ENCODE measurements at places on chromosomes 16 and 17. TPM values are rescaled to one million over a fixed set of nuclear protein-coding genes. Genes with fewer than 3 reads are reported as not detected.

DNA sequence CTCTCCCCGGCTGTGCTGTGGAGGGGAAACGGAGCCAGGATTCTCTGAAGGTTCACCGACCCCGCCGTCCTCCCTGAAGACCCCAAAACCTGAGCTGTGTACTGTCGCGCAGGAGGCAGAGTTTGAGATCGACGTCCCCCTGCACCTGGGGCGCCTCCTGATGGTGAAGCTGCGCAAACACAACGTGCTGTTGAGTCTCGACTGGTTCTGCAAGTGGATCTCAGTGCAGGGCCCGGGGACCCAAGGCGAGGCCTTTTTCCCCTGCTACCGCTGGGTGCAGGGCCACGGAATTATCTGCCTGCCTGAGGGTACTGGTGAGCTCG, 62.6 kb upstream of the TEKT1 start:
- no peaks in the 10 kb centered on the region for H3K36me3 ChIP-seq
- peaks cover 22% of the 10 kb centered on the region for H3K27me3 ChIP-seq
- DNase-seq = peak; percentile 45
- H3K4me1 ChIP-seq = no peaks in the 10 kb centered on the region
- no peak overlapping the region for H3K27ac ChIP-seq
- no peak overlapping the region for H3K4me3 ChIP-seq

DNA sequence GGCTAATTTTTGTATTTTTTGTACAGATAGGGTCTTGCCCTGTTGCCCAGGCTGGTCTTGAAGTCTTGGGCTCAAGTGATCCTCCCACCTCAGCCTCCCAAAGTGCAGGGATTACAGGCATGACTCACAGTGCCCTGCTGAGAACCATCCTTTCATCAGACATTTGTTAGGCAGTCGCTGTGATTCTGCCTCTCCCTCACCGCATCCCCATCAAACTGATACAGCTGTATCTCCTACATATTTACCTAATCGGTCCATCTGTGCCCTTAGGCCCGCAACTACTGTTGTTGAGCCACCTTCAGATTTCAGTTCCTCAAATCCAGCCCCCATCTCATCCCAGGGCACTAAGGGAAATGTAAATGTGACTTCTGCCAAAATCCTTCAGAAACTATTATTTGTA, 2.0 kb upstream of the SLC43A2 start:
- no peak overlapping the region for H3K27ac ChIP-seq
- DNase-seq = no peak
- no peaks in the 10 kb centered on the region for H3K36me3 ChIP-seq

Gene PLXDC1
- 3.3 TPM for total RNA-seq

Gene KRT40
- total RNA-seq = not detected

DNA sequence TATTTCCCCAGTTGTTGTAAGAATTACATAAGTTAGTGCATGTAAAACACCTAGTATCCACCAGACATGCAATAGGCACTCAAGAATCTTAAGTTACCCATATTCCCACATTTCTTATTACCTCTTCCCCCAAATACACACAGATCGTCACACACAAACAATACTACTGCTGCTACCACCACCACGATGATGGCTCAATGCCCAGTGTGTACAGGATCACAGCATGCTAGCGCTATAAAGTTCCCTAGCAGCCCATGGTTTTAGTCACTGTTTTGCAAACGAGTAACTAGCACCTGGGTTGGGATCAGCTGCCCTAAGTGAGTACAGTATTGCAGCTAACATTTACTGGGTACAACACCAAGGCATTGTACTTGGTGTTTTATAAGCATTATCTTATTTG, 411.7 kb downstream of the UTP18 start:
- H3K36me3 ChIP-seq = no peaks in the 10 kb centered on the region
- no peaks in the 10 kb centered on the region for H3K27me3 ChIP-seq
- no peak overlapping the region for H3K4me3 ChIP-seq

DNA sequence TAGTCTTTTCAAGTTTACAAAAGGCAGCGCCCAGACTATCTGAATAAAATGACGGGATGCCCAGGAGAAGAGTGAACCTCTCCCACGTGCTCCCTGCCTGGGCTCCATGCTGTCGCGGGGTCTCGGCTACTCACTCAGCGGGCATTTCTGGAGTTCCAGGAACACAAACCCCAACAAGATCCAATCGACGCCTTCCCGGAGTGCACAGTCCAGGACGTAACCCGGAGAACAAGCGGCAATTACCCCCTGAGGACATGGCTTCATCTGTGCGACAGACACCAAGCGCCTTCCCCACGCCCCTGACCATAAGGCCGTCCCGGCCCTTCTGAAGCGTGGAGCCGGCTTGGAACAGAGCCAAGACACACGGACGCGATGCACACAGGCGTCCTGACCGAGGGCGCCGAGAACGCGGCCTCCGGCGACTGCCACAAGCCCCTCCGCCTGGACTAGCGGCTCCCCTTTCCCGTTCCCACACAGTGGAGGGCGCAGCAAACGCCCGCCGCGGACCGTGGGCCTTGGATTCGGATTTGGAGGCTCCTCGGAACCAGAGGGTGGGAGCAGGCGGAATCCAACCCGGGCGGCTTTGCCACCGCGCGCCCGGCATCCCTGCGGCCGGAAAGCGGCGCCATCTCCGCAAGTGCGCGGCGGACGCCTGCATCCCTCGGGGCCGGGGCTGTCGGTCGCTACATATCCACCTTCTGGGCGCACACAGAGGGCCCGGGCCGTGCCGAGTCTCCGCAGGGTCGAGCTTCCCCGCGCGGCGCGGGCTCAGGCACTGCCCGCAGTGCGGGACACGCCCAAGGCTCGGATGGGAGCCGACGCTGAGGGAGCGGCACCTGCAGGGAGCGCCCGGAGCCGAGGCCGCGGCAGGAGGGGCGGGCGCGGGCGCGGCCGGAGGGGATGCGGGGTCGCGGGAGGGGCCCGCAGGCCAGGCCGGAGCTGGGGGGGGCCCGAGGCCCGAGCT, 725 bp downstream of the ABCA3 start:
- H3K4me3 ChIP-seq = peak overlapping the region; percentile 77
- DNase-seq = peak; percentile 56

DNA sequence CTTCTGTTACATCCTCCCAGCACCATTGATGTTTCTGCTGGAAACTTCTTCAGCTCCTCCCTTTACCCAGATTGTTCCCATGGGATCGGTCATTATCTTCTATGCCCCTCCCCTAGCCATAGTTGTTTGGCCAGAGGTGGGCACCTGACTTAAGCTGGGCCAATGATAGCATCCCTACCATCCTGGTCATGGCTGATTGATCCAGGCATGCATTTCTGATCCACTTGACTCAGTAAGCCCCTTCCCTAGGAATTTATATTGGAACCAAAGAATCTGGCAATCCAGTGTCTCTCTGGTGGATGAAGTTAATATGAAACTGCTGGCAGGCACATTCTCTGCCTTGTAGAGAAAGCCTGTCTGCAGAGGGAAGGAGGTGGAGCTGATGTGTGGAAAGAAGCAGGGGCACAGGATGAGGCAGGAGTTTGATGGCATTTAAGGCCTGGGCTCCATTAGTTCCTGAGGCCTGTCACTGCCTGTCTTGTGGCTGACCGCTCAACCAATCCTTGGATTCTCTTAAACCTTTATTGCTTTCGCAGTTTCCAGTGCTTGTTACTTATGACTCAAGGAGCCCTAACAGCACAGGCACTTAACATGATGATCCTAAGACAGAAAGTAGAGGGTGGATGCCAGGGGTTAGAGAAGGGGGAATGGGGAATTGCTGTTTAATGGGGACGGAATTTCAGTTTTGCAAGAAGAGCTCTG, 152.4 kb downstream of the ABCC12 start:
- no peak overlapping the region for H3K27ac ChIP-seq
- no peak for DNase-seq
- H3K36me3 ChIP-seq = no peaks in the 10 kb centered on the region
- H3K4me3 ChIP-seq = no peak overlapping the region
- H3K4me1 ChIP-seq = no peaks in the 10 kb centered on the region
- H3K27me3 ChIP-seq = no peaks in the 10 kb centered on the region

- no peaks in the 10 kb centered on the region for H3K27me3 ChIP-seq
- H3K4me1 ChIP-seq = no peaks in the 10 kb centered on the region
- no peak overlapping the region for H3K27ac ChIP-seq
- no peak for DNase-seq
- H3K36me3 ChIP-seq = no peaks in the 10 kb centered on the region
Observed at GRCh38 chr16:7605812-7606211, 273.2 kb downstream of the RBFOX1 start.

Gene DHX40
- 20.8 TPM for total RNA-seq

Gene SRCIN1
- 0.34 TPM for total RNA-seq

GRCh38 chr17:55421179-55421934, at the start of gene MMD:
Gene MMD, minus strand, starts transcription at chr17:55421835. Its CDS starts 140 bp downstream, at chr17:55421695.
- peaks cover 21% of the 10 kb centered on the region for H3K27me3 ChIP-seq
- peak within 1 kb of the TSS; percentile 99 for H3K27ac ChIP-seq
- DNase-seq = no peak
- H3K36me3 ChIP-seq = peaks cover 38% of the 10 kb centered on the region
- H3K4me1 ChIP-seq = peaks cover 46% of the 10 kb centered on the region

DNA sequence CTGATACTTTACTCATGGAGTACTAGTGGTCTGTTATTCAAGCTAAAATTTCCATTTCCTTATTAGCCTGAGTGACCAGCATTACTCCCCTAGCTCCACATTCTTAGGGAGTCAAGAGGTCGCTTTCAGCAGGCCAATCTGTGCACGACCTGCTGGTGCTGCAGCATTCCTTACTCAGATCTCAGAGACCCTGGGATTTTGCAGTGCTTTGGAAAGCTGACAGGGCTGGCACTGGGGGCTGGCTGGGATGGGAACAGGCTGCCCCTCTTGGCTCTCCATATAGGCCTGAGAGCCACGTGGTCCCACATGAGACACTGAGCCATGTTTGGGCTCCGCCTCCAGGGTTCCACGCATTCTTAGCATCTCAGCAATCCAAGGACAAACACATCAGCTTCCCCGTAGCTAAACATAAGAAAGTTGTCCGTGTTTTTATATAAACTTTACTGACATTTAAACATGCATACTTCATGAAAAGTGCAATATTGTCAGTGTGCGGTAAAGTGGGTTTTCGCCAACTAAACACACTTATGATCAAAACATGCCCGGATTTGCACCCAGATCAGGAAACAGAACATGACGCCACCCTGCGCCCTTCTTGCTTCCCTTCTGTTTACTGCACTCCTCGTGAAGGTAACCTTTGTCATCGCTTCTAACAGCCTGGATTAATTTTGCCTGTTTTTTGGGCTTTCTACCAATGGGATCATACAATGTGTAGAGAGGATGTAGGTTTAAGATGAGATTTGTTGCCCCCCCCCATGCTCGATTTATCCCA, 254.5 kb upstream of the CACNG5 start:
- no peak overlapping the region for H3K4me3 ChIP-seq
- DNase-seq = no peak
- peaks cover 9% of the 10 kb centered on the region for H3K4me1 ChIP-seq
- H3K36me3 ChIP-seq = peaks cover 41% of the 10 kb centered on the region

GRCh38 chr17:50905460-50905803, 39.3 kb upstream of the TOB1 start:
- no peak overlapping the region for H3K4me3 ChIP-seq
- DNase-seq = no peak
- H3K36me3 ChIP-seq = no peaks in the 10 kb centered on the region
- H3K27ac ChIP-seq = peak overlapping the region; percentile 47
- H3K4me1 ChIP-seq = peaks cover 60% of the 10 kb centered on the region

DNA sequence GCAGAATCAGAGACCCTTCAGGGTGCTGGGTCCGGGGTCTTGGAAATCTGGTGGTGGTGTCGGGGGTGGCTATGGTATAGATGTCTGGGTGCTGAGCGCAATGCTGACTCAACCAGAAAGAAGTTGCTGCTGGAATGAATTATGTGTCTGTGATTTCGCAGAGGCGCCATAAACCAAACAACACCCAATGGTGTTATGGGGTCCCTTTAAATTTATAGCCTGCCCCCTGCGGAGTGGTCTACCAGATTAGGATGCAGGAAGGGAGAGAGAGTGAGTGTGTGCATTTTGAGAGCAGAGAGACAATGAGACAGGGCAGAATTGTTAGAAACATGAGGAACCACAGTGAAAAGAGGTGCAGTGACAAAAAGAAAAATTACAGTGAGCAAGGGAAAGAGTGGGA, 100.7 kb upstream of the CDH11 start:
- no peaks in the 10 kb centered on the region for H3K4me1 ChIP-seq
- H3K27me3 ChIP-seq = no peaks in the 10 kb centered on the region
- no peaks in the 10 kb centered on the region for H3K36me3 ChIP-seq
- H3K4me3 ChIP-seq = no peak overlapping the region
- DNase-seq = no peak

DNA sequence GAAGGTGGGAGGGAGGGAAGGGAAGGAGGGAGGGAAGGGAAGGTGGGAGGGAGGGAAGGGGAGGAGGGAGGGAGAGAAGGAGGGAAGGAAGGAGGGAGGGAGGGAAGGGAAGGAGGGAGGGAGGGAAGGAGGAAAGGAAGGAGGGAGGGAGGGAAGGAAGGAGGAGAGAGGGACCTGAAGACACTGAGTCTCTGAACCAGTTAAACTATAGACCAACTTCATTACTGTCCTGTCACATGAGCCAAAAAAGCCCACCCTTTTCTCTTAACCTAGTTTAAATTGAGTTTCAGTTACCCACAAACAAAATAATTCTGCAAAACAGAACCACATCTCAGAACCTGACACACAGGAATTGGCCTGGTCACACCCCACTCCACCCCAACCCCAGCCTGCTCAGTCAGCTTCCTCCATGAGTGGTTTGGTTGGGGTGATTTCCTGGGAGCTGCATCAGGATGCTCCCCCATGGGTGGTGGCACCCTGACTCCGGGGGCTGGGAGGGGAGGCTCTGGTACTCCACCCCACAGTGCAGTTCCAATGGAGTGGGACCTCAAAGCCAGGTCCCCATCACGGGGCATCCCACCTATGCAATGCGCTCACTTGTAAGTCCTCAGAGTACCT, 4.7 kb upstream of the PRR29 start:
- H3K36me3 ChIP-seq = no peaks in the 10 kb centered on the region
- peaks cover 28% of the 10 kb centered on the region for H3K27me3 ChIP-seq
- peak overlapping the region; percentile 16 for H3K4me3 ChIP-seq
- H3K4me1 ChIP-seq = peaks cover 62% of the 10 kb centered on the region

DNA sequence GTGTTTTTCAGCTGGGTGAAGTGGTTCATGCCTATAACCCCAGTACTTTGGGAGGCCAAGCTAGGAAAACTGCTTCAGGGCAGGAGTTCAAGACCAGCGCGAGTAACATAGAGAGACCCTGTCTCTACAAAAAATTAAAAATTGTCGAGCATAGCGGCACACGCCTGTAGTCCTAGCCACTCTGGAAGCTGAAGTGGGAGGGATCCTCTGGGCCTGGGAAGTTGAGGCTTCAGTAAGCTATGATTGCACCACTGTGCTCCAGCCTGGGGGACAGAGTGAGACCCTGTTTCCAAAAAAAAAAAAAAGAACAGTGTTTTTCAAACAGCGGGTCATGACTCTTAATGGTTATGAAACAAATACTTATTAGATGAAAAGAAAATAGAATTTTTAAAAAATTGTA, 2.3 kb upstream of the CYTH1 start:
- H3K4me3 ChIP-seq = peak overlapping the region; percentile 42
- H3K27me3 ChIP-seq = no peaks in the 10 kb centered on the region
- H3K36me3 ChIP-seq = peaks cover 12% of the 10 kb centered on the region
- DNase-seq = no peak

GRCh38 chr16:84111525-84111924, 5.2 kb downstream of the MBTPS1 start:
- no peaks in the 10 kb centered on the region for H3K27me3 ChIP-seq
- no peak overlapping the region for H3K4me3 ChIP-seq
- peak; percentile 4 for DNase-seq
- H3K36me3 ChIP-seq = peaks cover 17% of the 10 kb centered on the region
- H3K4me1 ChIP-seq = peaks cover 10% of the 10 kb centered on the region
- H3K27ac ChIP-seq = no peak overlapping the region

Gene QPRT
- total RNA-seq = 8.6 TPM

Gene ABCA8
- total RNA-seq = not detected

Measured in activated CD8-positive, alpha-beta T cell treated with anti-CD3 and anti-CD28 coated beads, Interleukin-2, amount 10 ng/mL, durations not matched to agents 7 days and 5 days (primary cell).